ELF-1 (cell line): ENCODE measurements at places on chromosomes 11 and 22.

GRCh38 chr11:41031551-41032060, 427.8 kb downstream of the LRRC4C start:
- DNase-seq = no peak

GRCh38 chr11:96474263-96474662, 84.5 kb downstream of the JRKL start:
- DNase-seq = no peak

DNA sequence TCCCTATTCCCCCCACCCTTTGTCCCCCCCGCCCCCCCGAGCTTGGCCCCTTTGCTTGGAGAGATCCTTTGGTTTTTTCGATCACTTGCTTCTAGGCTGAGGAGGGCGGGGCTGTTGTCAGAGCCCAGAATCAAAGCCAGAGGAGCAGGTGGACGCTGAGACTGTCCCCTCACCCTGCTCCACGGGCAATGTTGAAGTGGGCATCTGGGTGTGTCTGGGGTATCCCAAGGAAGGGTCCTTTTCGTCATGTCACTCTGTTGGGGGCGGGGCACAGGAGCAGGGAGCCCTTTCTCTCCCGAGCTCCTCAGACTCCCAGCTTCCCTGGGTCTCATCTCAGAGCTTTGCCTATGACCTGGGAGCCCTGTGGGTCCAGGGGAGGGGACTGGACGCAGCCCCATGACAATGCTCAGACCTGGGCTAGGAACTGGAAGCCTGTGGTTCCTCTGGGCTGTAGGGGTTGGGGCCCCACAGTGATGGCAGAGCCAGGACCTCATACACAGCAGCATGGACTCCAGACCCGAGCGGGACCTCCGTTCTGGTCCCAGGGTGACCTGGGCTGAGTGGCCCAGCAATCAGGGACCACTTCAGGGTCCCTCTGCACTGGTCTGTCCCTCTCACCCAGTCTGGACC, 2.9 kb upstream of the APOBEC3A start:
- DNase-seq = no peak

DNA sequence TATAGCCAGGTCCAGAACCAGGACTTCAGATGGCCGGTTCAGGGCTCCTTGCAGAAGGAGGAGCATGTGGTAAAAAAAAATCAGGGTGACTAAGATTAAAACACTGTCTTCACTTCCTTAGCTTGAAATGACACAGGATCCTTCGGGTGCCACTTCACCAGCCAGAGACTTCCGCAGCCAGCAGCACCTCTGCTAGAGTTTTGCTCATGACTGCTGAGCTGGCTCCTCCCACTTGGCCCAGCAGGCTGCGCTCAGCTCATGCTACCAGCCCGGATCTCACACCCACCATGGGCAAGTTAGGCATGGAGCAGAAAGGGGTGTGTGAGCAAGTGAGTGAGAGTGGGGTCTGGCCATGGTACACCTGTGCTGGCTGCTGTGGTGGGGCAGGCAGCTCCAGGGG, 6.6 kb upstream of the MS4A18 start:
- DNase-seq = no peak

DNA sequence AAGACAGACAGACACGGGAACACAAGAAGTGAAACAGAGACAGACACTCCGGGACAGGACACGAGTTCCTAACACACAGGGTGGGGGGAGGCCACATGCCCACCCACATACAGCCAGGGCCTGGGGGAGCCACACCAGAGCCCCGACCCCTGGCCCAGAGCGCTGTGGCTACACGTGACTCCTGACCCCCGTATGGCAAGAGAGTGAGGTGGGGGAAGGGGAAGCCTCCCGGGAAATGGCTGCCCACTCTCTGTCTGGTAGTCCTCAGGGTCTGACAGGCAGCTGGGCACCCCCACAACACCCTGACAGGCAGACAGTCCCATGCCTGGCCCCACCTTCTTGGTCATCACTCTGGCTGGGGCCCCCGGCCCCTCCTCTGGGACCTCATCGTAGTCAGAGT, 38.6 kb upstream of the PDE2A start:
- DNase-seq = no peak

DNA sequence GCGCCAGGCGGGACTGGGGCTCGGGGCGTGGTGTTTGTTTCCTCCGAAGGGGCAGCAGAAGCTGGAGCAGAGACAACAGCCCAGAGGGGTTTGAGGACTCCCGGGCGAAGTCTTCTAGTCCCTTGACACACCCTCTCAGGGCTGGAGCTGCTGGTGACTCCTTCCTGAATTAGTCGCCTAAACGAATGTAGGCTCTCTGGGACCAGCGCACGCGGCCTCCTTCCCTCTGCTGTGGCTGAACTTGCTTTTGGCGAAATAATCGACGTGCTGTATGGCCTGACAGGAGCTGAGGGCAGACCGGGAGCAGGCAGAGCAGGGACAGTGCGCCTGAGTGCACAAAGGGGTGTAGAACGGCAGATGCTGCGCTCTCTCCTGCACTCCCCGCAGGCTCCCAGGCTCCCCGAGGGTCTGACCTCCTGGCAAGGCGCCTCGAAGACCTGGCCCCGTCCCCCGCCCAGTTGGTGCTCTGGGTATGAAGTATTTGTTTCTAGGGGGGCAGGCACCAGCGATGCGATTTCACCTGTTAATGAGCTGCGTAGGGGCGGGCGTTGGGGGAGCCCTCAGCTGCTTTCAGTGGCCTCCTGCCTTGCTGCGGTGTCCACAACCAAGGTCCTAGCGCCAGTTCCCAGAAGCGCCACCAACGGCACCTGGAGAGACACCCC, 5.3 kb downstream of the SLC17A6 start:
- peak; percentile 34 for DNase-seq

GRCh38 chr22:45966320-45966894, 10.6 kb downstream of the WNT7B start:
- DNase-seq = no peak

DNA sequence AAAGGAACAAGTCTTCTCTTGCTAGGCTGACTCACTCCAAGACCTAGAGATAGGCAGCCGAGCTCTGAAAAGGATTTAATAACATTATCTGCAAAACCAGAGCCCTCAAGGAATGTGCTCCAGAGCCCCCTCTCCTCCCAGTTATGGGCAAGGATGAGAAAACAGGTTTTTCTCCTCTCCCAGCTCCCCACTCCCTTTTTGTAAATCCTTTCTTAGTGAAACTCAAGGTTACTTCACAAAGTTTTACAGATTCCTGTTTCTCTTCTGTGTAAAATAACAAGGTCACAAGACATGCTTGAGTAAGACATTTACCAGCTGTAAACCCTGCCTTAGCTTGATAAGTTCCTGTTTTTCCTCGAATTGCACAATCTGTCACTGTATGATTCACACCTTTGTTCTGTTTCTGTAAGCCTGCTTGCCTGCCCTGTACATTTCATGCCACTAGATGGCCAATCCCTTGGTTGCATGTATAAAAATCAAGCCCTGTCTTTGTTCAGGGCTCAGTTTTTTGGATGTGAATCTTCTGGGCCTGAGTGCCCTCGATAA, 489.4 kb downstream of the KCNA4 start:
- peak; percentile 39 for DNase-seq

DNA sequence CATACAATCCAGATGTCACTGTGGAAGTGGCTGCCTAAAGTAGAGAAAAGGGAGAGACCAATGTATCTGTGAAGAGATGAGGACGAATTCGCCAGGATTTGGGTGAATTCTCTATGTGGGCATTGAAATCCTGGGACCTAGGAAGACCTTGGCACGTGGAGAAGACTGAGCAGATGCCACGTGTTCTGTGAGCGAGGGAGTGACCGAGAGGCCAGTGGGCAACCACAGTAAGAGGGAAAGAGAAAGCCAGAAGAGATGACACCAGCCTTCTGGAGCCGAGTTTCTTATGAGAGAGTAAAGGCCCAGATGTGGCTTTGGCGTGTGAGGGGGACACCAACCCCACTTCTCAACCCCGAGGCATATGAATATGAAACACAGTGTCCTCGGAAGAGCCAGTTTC, 228.1 kb downstream of the BUD13 start:
- DNase-seq = no peak

DNA sequence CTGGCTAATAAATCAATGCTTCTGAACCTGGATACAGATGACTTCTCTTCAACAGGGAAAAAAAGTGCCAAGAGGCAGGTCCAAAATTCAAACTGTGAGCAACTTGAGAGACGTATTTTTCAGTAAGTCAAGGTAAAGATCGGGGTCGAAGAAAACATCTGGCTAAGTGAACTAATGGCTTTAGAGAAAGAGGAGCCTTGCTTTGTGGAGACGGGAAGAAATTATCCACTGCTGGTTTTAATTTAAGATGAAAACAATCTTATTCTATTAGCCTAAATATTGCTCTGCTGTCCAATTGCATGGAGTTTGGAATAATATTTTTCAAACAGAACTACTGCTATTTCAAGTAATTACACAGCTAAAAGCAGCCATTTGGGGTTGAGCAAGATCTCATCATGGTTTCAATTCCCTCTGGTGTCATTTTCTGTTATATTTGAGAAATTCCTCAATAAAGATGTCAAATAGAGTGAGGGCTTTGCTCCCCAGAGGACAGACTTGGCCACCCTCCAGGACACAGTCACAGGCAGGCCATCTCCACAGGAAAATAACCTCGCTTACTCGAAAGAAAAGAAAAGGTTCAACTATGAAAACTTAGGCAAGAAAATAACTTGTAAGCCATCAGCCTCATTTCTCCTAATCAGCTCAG, 29.8 kb downstream of the SCUBE1 start:
- DNase-seq = no peak
